ENCODE measurements at places on chromosomes 7 and 10.

DNA sequence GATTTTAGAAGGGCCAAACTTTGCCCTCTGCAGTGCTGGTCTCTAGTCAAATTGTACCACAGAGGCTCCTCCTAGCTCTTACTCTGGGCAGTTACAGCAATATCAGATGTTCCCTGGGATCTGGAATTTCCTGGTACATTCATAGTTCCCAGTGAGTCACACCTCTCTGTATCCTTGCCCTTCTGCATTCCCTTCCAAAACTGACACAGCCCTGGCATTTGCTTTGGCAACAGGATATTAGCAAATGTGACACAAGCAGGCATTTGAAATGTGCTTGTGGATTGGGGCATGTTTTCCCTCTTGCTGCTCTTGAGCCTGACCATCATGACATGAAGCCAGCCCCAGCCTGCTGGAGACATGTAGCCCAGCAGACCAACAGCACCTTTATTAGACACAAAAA, 284.7 kb upstream of the AKR1E2 start:
- no peak for DNase-seq

- DNase-seq: no peak
Observed at GRCh38 chr7:157543791-157544190, 207.0 kb downstream of the DNAJB6 start.

DNA sequence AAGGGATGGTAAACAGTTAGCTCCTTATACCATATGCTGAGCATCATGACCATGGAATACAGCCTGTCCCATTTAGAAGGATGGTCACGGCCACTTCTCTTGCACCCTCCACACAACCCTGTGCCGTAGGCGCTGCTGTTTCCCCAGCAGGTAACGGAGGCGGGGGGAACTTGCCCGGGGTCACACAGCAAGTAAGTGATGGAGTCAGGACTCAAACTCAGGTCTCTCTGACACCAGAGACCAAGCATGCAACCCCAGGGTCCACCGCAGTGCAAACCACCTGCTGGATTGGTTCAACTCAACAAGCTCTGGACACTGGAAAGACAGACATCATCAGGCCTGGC, 71.6 kb downstream of the ZRANB1 start:
- DNase-seq: no peak

- peak; percentile 24 for DNase-seq
Observed at GRCh38 chr10:117096599-117097201, 41.4 kb downstream of the VAX1 start.

DNA sequence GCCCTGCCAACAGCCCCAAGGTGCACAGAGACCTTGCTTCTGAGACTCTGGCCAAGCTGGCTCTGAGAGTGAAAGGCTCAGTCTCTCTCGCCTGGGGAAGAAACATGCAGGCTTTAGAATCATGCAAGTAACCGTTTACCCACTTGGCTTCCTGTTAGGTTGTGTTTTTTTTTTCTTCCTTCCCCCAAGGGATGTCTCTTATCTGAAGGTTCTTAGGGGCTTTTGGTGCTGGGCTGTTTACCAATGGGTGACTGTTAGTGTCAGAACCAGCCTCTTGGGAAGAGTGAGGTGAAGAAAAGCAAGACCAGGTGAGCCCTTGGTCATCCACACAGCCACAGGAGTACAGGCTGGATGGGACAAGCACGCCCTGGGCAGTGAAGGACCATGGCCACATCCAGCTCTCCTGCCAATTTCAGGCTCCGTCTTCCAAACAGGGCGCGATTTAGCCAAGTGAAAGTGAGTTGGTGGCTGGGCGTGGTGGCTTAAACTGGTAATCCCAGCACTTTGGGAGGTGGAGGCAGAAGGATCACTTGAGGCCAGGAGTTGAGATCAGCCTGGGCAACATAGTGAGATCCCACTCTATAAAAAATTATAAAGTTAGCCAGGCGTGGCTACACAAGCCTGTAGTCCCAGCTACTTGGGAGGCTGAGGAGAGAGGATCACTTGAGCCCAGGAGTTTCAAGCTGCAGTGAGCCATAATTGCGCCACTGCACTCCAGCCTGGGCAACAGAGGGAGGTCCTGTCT, 76.3 kb upstream of the CUX1 start:
- DNase-seq: no peak

DNA sequence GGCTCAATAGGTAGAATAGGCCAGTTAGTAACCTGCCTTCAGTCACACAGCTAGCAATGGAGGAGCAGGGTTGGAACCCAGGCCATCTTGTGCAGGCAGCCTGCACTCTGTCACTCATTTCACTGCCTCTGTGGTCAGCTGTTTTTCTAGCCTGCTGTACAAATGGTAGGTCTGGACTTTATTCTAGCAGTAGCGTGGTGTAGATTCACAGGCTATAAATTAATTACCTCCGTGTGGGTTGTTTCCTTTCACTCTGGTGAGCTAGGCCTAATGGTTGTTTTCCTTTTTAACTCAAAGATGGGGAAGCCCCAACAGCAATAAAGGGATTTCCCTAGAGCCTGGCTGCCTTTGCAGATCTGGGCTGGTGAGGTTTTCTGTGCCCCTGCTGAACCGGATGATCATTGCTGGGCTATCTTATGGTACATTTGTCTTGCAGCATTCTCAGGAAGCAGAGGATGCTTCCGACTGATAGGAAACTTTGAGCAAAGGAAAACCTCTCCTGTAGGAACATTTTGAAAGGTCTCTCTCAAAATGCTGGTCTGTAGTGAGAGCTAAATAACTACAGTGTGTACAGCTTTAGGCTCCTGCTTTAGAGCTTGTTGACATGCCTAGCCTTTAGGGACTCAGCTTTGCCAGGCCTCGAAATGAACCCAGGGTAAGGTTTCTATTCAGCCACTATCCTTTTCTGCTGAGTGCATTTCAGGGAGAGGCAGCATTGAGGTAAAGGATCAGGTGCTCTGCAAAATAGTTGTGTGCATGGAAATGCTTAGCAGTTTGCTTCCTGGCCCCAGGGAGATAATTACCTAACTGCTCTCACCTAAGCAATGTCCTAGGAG, 157.4 kb downstream of the ST7 start:
- no peak for DNase-seq

DNA sequence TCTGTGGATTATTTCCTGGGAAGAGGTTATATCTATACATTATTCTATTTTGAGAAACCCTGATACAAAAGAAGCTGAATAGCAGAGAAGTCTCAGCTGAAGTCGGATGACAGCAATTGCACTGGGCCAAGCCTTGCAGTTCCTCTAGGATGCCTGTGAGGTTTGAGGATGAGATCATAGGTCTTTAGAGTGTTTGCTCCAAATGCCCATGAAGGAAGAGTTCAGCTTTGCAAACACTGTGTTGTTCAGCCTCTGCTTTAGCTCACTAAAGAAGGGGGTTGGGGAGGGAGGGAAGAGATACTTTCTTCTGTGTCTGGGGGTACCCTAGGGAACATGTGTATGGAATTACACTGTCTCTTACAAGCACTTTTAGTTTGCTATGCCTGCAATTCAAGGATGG, 282.5 kb upstream of the NRP1 start:
- no peak for DNase-seq

GRCh38 chr7:137282043-137282442, 61.5 kb downstream of the PTN start:
- no peak for DNase-seq

DNA sequence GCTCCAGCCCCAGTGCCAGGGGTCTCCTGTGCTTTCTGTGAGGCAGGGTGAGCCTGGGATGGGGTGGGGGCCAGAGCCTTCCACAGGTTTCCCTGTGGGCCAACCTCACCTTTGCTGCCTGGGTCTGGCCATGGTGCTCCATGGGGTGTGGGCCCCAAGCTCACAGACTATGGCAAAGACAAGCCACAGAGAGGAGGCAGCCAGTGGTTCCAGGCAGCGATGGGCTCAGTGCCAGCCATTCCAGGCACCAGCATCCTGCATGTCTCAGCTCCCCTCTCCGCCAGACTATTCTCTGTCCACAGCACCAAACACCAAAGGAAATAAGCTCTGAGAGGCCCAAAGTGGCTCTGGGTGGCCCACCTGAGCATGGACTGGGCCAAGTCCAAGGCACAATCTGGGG, 133.5 kb downstream of the PTPN20 start:
- no peak for DNase-seq

- no peak for DNase-seq
Observed at GRCh38 chr10:88730864-88731263, 24.8 kb downstream of the LIPK start.

- no peak for DNase-seq
Observed at GRCh38 chr7:150953061-150953997, 24.8 kb downstream of the KCNH2 start.

DNA sequence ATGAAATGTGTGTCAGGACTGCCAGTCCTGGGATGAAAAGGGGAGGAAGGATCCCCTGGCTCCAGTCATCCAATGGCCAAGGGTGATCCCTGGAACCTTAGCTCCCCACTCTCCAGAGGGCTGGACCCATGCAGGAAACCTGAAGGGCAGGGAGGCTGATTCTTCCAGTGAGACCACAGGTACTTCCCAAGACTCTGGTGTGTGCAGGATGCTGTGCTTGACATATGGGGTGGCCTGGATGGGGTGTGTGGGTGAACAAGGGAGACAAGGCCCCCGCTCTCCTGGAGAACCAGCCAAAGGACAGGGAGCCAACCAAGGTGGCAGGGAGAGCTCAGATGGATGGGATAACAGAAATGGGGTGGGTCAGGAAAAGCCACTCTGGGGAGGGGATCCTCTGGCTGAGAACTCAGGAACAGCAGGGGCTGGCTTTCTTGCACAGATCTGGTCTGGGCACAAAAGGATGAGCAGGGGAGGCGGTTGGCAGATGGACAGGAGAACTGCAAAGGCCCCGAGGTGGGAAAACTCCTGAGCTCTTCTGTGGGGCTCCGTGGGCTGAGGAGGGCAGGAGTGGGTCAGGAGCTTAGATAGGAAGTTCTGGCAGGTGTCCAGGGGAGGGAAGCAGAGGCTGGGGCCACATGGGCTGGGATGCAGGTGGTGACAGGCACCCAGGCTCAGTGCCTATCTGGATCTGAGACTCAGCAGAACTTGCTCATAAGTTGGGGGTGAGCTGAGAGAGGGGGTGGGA, 100.6 kb downstream of the ARHGAP22 start:
- peak; percentile 8 for DNase-seq

- no peak for DNase-seq
Observed at GRCh38 chr10:116720668-116721546, 21.5 kb downstream of the HSPA12A start.

DNA sequence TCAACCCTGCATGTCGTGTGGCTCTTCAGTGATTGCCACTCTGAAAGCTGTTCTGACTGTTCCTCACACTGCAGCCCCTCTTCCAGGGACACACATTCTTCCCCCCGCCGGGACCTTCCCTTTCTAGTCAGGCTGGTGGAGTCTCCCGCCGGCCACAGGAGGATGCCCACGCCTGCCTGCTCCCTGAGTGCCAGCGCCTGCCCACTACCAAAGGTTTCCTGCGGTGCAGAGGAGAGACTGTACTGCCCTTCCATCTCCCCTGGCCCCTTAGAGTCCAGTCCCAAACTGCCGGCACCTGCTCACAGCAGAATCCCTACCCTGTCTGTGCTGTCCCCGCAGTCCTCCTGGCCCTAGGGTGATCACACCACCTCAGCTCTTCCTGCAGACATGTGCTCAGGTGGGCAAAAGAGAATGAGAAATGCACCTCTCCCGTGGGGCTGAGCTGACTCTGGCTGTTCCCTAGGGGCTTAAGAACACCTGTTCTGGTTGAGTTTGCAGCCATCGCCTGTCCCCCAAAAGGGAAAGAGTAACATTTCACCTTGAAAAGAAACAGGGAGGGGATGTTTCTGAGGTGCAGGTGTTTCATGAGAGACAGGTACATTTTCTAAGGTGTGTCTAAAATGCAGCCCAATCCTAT, 1.4 kb downstream of the PODXL start:
- no peak for DNase-seq

GRCh38 chr7:129032017-129032416, 22.9 kb downstream of the TNPO3 start:
- no peak for DNase-seq

- DNase-seq: no peak
Observed at GRCh38 chr7:107133396-107133795, 35.4 kb upstream of the HBP1 start.

DNA sequence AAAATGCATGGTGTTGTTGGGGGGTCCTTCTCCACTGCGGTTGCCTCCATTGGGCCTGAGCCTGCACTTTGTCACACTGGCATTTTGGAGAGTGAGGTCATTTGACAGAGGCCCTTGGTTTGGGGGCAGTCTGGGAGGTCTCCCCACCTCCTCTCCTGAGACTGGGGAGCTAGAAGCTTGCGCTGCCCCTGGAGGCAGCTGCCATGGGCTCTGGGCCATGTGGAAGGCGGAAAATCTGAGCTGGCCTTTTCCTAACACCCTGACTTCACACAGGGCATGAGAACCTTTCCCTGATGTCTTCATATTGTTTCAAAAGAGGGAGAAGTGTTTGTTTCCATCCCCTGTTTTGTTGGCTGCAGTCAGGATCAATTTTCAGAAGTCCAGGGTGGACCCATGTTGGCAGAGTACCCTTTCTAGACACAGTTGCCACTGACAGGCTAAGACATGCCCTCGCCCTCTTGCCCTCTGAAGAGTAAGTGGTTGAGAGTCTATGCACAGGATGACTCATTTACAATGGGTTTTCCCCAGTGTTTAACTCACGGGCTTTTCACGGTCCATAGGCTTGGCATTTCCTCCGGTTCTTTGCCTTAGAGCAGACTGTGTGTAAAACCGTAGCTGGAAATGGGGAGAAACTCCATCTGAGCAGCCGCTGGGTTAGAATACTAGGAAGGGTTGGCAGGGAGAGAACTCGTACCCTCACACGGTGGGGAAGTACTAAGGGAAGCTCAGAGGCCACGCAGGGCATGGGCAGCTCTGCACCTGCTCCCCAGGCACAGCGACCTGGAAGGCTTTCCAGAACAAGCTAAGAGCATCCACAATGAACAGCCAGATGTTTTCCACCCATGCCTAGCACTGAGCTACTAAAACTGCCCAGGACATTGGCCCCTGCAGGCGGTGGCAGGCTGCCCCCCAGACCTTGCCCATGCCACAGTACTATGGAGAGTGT, 655.0 kb downstream of the SDK1 start:
- no peak for DNase-seq

GRCh38 chr10:97376413-97376812, 24.7 kb downstream of the RRP12 start:
- no peak for DNase-seq

GRCh38 chr7:19944363-19945120, 171.1 kb upstream of the TMEM196 start:
- DNase-seq: peak; percentile 14

- DNase-seq: no peak
Observed at GRCh38 chr7:156473476-156474240, 166.9 kb upstream of the RNF32 start.

- DNase-seq: no peak
Observed at GRCh38 chr7:79615871-79616640, 162.6 kb upstream of the MAGI2 start.

DNA sequence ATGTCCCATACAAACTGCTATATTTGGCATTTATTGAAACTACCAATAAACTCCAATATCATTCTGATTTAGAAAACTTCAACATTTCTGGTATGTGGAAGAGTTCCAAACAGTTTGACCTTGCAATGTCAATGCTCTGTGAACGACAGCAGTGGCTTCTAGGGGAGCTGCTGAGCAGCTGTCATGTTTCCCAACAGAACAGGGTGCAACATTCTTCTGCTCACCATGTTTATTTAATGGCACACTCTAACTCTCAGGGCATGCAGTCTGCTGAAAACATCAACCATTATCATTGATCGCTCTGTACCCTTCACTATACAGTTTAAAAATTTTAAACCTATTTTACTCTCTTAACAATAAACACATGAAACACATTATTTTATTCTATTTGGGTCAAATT, 25.9 kb downstream of the LMOD2 start:
- DNase-seq: no peak

- DNase-seq: no peak
Observed at GRCh38 chr7:101945034-101945758, 127.8 kb downstream of the CUX1 start.

All from WERI-Rb-1 (cell line).